ENCODE measurements at places on chromosomes 1 and 21.
A peak's percentile ranks its signal among the peaks of the same experiment; 100 is the strongest.

GRCh38 chr1:169601096-169601881 lies 15.0 kb upstream of the F5 start:
- DNase-seq, result peak; percentile 53

DNA sequence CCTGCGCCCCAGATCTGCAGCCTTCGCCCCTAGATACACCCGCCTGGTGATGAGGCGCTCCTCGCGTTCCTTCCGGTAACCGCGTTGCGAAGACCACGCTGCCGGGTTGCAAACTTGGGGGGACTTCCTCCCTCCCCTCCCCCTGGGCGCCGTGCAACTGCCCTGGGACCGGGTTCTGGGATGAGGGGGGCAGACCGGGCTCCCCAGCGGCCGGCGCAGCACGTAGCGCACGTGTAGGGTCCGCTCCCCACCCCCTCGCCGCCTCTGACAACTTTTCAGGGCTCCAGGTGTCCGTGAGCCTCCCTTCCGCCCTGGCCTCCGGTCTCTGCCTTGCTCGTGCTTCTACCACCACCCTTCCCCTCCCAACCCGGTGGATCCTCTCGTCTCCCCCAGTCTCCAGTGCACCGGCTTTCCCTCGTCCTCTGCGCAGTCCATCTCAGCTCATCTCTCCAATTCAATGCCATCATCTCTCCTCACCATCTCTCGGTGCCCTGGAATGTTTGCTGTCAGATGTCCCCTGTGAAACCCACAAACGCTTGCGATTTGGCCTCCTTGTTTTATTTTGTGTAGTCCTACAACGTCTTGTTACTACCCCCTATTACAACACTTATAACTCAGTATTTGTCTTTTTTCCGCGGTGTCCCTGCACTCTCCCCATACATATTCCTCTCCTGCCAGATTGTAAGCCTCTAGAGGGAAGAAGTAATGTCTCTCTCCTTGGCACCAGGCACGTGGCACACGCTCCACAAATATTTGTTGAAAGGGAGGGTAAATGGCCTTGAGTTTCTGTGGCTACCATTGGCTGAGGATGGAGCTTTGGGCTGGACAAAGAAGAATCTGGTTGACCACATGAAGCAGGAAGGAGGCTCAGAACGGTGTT lies 782 bp downstream of the PCAT6 start:
- DNase-seq, result no peak

GRCh38 chr1:208349694-208350330 lies 105.6 kb upstream of the PLXNA2 start:
- no peak for DNase-seq

GRCh38 chr1:23529146-23530086 lies 1.6 kb downstream of the E2F2 start:
- no peak for DNase-seq

- DNase-seq, result no peak
Measured at GRCh38 chr1:119141660-119142059, 1.2 kb upstream of the WARS2 start.

- DNase-seq, result peak; percentile 26
Measured at GRCh38 chr1:25246600-25247023, 642 bp downstream of the RSRP1 start.

GRCh38 chr1:2133879-2134215 lies 60.7 kb downstream of the FAAP20 start:
- DNase-seq, result no peak

DNA sequence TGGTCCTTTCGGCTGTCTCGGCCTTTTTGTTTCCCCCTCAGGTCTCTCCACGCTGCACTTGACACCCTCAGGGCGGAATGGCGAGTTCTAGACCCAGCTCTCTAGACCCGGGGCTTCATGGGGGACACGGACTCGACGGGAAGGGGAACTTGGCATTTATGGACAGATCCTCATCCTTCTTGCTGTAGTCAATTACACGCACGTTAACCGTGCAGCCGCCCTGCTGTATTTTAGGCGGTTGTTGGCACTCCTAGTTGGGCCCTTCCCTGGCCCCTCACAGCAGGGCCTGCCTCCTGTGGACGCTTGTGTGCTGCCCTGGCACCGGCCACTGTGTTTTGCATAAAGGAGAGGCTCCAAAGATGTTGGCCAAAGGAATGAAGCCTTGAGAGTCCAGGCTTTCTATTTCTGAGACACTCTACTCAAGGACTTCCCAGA lies 558 bp upstream of the BTG3 start:
- DNase-seq, result no peak

DNA sequence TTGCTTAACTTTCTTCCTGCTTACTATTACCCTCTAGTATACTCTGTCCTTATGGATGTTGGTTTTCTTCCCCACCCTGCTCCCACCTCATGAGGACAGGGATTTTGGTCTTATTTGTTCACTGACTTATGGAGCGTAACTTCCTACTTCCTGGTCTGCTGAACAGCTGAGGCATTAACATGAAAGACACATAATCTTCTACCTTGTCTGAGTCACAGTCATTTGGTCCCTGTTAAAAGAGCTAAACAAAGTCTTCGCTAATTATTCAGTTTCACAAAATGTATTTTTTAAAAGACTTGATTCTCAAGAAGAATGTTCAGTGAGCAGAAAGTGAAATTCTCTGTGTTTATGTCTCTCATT lies 18.5 kb downstream of the RNASEL start:
- no peak for DNase-seq

All from activated CD4-positive, alpha-beta T cell treated with anti-CD3 and anti-CD28 coated beads, Interleukin-2, amount 50 U/mL, for 16 hours (primary cell).